ENCODE measurements at places on chromosomes 2 and 18.

DNA sequence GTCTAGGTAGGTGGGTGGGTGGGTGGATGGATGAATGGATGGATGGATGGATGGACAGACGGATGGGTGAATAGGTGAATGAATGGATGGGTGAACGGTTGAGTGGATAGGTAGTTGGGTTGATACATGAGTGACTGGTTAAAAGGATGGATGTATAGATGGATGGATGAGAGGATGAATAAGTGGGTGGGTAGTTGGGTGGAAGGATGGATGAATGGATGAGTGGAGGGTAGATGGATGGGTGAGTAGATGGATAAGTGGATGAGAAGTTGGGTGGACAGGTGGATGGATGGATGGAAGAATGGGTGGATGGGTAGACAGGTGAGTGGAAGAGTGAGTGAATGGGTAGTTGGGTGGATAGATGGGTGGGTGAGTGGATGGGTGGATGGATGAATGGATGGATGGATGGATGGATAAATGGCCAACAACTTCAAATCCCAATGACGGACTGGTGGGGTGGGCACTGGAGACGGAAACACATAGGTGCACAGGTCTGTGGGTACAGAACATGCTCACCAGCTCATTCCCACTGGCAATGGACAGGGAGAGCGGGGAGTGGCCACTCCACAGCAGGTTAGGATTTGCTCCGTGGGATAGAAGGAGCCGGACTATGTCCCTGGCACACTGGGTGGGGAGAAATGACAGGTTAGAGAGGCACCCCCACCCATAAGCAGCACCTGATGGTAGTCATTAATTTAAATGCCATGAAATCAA, 48.8 kb downstream of the ANKMY1 start:
- no peak for DNase-seq

DNA sequence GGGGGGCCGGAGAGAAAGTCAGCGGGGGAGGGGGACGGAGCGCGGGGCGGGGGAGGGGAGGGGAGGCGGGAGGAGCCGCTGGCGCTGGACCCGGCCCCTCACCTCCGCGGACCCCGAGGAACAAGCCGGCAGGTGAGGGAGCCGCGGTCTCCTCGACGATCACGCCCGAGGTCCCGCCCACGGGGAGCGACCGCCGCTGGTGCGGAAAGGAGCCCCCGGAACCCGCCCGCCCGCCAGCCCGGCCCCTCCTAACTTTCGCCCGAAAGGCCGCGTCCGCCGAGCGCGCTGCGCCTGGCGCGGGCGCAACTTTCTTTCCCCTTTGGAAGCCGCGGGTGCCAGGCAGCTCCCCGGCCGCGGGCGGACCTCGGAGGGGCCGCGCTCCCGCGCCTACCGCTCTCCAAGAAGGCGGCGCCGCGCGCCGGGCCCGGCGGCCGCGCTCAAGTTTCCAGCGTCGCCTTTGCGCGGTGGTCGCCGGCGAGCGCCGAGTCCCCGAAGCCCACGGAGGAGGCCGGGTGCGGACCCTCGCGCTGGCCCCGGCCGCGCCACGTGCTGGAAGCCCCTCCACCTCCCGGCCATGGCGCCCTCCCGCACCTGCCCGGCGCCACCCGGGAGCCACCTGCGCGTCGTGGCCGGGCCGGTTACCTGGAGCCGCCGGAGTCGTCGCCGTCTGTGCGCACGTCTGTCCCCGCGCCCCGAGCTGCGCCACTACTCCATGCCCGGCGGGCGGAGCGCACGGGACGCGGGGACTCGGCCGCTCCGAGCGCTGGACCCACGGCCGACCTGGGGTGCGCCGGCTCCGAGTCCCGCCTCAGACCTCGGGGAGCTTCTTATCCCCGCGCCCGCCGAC, at the start of gene ALKAL2:
ALKAL2 (minus strand) TSS at position 181 of the 847 bp plus-strand sequence. CDS start 256 bp downstream, outside the sequence.
- DNase-seq = no peak

DNA sequence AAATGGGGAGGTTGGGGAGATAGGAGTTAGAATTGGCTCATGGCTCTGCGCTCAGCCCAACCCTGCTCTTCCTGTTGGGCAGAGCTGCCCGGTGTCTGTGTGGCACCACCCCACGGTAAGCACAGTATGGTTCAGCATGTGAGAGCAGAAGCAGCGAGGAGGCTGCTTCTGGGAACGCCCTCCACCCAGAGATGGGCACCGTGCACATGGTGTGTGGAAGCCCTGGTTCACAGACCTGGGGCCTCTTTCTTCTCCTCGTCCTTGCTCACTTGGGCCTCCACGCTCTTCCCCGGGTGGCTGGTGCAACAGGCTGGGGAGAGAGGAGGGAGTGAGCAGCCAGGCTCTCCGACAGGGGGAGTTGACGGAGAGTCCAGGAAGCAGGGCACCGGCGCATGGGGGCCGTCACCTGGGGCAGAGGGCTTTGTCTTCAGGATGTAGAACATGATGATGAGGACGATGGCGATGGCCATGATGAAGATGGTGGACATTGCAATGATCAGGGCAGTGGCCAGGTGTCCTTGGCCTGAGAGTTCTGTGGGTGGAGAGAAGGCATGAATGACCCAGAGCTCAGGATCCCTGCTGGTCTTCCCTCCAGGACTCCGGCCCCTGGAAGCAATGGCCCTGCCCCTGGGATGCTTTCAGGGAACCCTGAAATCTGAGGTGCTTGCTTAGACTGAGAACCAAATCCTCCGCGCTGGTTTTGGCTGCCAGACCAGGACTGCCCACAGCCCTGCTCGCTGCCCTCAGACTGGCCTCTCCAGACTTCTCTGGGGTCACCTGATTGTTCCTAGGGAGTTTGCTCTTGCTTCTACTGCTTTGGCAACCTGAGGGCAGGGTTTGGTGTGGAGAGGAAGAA, 78.3 kb downstream of the EDAR start:
- DNase-seq = no peak

DNA sequence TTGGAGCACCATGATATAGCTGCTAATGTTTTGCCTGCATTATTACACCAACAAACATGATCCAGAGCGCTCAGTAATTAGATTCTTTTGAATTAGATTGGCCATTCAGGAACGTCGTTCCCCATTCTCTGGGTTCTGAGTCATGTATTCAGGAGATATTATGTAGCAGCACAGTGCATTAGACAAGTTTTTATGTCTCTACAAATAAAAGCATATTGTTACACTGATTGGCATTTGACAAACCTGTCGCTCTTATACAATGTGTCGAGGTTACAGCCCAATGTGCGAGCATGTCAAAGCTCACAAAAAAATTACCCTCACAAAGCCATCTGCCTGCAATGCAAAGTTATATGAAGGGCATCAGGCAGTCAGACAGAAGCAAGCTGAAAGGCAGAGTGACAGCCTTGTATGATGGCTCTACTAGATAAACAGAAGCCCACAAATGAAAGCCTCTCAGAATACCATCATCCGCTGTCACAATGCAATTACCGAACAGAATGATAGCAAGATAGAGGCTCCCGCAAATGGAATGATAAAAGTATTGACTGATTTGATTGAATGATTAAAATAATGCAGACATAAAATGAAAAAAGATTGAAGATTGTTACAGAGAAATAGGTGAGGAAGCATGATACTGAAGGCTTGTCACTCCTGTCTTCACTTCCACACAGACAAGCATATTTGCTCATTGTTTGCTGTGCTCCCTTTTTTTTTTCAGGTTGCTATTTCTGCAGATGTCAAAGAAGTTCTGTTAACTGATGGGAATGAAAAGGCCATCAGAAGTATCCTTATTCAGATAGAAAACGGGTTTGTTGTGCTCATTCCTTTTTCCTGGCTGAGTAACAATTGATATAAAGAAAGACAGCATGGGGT, 234.6 kb upstream of the SIX3 start:
- no peak for DNase-seq

DNA sequence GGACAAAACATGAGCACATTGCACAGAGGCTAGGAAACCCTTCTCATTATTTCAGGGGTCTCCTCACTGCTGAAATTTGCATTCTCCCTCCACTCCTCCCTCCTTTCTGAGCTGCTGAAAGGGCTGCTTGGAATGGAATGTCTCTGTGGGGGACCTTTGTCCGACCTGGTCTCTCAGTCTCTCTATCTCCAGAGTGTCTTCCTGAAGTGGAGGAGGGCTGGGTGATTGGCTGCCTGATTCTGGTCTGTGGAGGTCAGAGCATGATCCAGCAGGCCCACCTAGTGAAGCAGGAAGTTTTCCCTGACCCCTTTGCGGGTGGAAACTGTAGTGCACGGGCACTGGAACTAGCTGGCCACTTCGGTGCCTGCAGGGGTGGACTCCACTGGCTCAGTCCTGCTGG, 560.5 kb upstream of the HS6ST1 start:
- DNase-seq = no peak

DNA sequence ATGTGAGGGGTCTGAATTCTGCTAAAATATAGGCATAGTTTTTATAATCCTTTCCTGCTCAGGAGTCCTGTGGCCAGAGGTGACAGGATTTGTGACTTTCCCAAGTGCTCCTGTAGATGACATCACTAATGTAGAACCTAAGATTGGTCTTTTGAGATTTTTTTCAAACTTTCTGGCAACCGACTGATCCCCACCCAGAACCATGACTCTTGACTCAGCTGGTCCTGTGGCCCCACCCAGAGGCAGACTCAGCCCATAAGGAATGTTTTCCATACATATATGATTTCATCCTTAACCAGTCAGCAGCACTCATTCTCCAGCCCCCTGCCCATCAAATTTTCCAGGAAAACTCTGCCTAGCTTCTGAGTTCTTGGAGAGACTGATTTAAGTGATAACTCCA, 46.8 kb downstream of the COMMD1 start:
- no peak for DNase-seq

- no peak for DNase-seq
Measured at GRCh38 chr2:38130876-38131275, 54.9 kb upstream of the CYP1B1 start.

DNA sequence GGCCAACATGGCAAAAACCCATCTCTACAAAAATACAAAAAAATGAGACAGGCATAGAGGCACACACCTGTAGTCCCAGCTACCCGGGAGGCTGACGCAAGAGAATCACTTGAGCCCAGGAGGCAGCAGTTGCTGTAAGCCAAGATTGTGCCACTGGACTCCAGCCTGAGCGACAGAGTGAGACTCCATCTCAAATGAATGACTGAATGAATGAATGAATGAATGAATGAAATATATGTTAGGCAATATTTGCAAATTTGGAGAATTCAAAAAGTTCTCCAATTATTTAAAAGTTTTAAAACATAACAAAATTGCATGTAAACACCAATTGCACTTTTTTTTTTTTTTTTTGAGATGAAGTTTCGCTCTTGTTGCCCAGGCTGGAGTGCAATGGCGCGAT, 61.7 kb downstream of the STRN start:
- no peak for DNase-seq

- no peak for DNase-seq
Measured at GRCh38 chr2:205682971-205683501, 735 bp downstream of the NRP2 start.

- no peak for DNase-seq
Measured at GRCh38 chr2:23435250-23436035, 50.5 kb downstream of the KLHL29 start.

- DNase-seq = no peak
Measured at GRCh38 chr18:5943514-5943913, 48.2 kb upstream of the TMEM200C start.

GRCh38 chr2:203246646-203247045, 7.8 kb downstream of the CYP20A1 start:
- no peak for DNase-seq

- DNase-seq = no peak
Measured at GRCh38 chr2:21020031-21020667, 23.7 kb downstream of the APOB start.

GRCh38 chr2:182301093-182301492, 125.7 kb downstream of the PDE1A start:
- no peak for DNase-seq

GRCh38 chr2:60676706-60677330, 79.2 kb upstream of the PAPOLG start:
- DNase-seq = no peak

GRCh38 chr2:39065616-39066015, 55.2 kb downstream of the SOS1 start:
- DNase-seq = no peak

DNA sequence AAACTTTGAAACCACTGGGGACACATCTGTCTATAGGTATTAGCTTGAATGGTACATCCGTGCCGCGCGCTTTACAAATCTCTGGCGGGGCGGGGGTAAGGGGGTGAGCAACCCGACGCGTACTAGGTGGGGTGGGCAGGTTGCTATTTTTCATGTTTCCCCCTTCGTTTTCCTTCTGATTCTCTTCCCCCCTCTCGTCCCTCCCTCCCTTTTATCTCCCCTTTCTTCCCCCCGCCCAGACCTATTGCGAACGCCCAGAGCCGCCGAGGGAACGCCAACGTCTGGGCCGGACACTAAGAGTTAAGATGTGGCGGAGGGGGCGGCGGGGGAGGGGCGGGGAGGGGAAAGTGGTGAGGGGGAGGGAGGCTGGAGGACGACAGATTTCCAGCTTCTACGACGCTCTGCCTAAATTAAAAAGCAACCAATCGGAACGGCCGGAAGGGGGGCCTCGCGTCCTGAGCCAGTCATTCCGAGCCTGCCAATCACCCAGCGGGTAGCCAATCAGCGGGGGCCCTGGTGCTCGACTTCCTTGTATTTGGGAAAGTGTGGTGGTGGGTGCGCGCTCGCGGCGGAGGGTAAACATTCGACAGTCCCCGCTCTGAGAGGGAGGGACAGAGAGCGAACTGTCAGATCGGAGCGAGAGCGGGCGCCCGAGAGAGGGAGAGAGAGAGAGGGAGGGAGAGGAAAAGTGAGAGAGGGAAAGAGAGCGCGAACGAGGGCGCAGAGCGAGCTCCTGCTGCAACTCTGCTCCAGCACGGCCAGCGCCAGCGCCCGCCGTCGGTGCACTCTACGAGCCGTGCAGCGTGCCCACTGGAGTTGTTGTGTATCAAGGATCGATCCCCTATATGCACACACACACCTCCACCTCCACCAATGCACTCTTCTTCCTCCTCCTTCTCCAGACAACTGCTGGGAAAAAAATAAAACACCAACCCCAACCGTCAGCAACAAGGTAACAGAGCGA, at the start of gene POU3F3:
POU3F3 (plus strand) TSS at position 582 of the 964 bp plus-strand sequence. CDS start 1,396 bp downstream, outside the sequence.
- no peak for DNase-seq

- no peak for DNase-seq
Measured at GRCh38 chr2:174149530-174149929, 98.8 kb downstream of the OLA1 start.

DNA sequence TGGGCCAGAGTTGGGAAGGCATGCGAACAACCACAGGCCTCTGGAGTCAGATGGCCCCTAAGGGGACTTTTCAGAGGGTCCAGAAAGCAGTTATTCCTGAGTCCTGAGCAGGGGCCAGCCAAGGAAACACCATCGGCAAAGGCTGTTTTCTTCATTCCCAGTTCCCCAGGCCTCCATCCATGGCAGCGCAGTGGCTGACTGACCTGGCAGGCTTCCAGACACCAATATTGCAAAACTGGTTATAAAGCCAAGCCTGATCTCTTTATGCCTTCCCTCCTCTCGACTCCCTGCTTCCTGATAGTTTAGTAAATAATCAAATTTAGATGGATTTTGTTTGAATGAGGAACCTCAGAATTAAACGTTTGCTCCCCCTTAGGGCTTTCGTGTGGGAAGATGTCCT, 133.4 kb upstream of the ITGA6 start:
- no peak for DNase-seq

DNA sequence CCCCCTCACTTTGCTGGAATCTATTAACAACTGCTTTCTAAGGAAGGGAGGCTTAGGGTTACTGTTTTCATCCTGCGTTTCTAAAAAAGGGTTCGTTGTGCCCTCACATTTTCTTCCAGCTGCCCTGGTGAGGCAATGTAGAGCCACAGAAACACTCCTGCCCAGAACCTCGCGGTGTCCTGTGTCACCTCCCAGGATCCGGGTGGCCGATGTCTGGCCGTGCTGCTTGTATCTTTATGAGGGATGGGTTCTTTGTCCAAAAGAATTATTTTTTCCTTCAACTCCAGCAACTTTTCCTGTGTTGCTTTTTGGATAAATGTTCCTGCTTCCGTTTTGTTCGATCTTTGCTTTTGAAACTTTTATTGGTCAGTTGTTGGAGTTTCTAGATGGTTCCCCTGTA, 291.8 kb upstream of the HS6ST1 start:
- no peak for DNase-seq

- no peak for DNase-seq
Measured at GRCh38 chr2:45637440-45637839, 14.0 kb upstream of the PRKCE start.

Data from stimulated activated CD8-positive, alpha-beta memory T cell treated with anti-CD3 and anti-CD28 coated beads, Interleukin-7, amount 100 ng/mL, for 1 hour (primary cell).